Cardiac fibroblast (primary cell): ENCODE measurements at places on chromosomes 6 and 20.
A peak's percentile ranks its signal among the peaks of the same experiment; 100 is the strongest.

DNA sequence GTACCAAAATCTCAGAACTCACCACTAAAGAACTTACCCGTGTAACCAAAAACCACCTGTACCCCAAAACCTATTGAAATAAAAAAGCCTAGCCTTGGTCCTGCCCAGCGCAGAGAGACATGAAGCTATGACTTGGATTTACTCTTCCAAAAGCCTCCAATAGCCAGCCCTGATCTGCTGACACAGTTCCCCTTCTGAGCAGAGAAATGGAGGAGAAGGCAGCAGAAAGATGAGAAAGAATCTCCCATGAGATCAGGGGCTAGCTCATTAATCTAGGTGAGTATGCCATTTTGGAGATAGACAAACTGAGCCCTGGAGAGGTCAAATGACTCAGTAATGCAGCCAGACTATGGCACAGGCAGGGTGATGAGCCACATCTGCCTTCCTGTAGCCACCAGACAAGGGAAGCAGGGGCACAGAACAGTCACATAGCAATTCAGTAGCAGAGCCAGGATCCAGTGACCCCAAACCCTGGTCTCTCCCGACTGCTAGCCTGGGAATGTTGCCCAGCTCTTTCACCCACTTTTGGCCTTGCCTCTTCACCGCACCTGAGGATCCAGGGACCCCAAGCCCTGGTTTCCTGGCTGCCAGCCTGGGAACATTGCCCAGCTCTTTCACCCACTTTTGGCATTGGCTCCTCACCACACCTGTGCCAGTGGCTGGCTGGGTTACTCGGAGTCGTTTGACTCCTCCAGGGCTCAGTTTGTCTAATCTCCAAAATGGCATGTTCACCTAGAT, 7.2 kb upstream of the SDCBP2 start:
- DNase-seq: no peak

GRCh38 chr20:37406010-37406998, 60.4 kb downstream of the SRC start:
- peak; percentile 27 for DNase-seq

DNA sequence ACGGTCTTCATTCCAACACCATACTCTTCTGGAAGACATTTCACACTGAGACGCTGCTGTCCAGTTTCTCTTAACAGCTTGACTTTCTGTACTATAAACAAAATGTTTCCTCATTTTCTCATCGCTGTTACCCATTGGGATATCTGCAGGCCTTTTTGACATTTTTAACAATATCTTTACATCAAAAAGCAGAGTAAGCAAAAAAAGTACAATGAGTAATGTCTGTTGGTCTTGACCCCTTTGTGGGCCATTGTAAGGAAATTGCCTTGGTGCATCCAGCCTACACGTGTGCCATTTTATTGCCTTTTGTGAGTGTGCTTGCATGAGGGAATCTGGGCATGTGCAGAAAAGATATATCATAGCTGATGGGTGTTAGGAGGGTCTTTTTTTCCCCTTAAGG, 129.1 kb upstream of the MANEA start:
- no peak for DNase-seq

DNA sequence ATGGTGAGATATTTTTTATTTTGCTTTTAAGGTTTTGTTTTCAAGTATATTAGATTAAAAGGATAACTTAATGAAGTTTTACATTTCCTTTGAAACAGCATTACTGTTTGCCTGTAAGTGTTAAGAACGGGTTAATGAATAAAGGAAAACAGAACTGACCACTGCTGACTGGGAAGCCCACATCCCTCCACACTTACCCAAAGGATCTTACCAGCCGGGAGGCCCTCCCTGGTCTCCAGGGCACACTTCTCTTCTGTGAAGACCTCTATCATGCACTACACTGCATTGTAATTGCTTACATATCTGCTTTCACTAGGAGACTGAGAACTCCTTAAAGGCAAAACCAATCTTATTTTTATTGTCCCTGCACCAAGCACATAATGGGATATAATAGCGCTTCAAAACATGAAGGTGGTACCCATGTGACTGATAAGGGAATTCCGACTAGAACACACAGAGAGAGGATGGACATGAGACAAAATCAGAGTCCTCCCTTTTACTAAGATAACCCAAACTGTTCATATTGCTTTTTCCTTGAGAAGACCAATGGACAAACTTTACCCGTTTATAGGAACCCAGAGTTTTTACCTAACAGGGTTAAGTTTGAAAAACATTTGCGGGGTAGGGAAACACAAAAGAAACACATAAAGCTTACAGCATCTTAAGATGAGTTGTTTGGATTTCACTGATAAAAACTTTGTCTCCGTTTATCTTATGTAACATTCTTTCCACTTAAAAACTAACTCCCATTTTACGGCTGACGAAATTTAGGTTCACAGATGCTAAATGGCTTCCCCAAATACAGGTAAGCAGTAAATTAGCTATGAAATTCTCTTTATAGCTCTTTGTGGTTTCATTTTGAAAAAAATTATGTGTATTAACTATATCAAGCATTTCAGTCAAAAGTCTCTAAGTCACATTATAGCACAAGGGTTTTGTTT, 8.7 kb downstream of the EZR start:
- DNase-seq: no peak

GRCh38 chr20:63154395-63154794, 61.5 kb downstream of the YTHDF1 start:
- DNase-seq: no peak

- no peak for DNase-seq
Observed at GRCh38 chr6:151034825-151035781, 169.6 kb downstream of the MTHFD1L start.

DNA sequence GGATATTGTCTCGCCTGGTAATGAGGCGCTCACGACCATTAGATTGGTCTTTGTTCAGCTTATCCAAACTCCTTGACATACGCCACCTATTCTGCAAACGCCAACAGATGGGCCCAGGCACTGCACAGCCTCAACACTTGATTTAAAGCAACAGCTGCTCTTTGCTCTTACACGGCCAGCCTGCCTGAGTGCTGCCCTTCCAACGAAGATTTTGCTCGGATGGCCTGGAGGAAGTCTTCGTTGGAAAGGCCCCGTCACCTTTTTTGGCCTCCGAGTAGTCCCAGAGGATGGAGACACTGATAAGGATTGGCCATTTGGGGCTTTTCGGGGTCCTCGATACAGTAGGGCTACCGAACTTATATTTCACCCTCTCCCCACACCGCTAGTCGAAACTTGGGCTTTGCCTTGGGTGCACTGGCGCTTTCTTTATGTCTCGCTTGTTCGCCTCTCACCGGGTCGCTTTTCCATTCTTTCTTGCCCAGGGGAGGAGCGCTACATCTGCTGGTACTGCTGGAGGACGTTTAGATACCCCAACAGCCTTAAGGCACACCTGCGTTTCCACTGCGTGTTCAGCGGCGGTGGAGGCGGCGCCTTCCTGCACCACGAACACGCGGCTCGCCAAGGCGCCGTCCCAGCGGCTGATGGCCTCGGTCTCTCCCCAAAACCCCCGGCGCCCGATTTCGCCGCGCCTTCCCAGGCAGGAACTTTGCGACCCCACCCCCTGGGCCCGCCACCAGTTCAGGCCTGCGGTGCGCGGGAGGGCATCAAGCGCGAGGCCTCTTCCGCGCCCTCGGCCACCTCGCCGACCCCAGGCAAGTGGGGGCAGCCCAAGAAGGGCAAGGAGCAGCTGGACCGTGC, 6.1 kb downstream of the PRDM13 start:
- DNase-seq: no peak

DNA sequence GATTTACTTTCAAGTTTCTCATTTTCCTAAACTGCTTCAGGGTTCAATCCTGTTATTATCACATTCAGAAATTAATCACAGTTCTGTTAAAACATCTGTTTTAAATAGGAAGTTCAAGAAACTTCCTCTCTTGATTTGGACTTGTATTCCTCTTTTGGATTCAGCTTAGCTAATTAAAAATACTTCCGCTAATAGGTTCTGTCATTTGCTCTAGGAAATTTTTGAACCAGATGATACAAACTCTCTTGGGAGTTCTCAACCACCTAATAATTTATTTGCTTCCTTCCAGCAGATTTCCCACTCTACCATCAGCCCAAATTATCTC, 15.9 kb upstream of the TMEM30A start:
- DNase-seq: no peak

GRCh38 chr6:34570066-34570833, 14.1 kb upstream of the SPDEF start:
- no peak for DNase-seq

- DNase-seq: no peak
Observed at GRCh38 chr20:34084227-34084923, 27.7 kb downstream of the EIF2S2 start.

DNA sequence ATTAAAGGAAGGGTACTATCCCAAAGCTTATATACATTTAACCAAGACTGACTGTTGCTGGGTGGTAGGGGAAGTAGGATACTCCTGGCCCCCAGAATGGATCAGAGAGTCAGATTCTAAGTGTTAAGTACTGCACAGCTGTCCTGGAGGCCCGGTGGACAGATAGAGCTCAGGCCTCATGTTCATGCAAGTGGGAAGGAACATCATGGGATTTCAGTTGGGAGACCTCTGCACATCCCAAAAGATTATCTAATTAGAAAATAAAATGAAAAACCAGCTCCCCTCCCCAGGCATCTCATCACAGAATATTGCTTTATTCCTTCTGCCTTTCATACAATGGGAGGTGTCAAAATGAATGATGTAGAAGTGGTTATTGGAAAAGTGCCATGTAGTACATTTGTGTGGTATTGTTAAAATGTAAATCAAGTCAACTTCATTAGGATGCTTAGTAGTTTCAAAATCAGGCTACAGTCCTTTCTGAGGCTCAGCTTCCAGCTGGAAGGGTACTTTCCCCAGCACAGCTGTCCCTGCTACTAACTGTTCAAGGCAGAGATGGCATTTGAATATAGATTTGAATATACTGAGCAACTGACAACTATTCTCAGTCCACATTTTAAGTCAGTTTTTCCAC, 82.9 kb downstream of the SLC35B3 start:
- no peak for DNase-seq

- DNase-seq: no peak
Observed at GRCh38 chr20:46160661-46161060, 42.5 kb downstream of the CD40 start.

DNA sequence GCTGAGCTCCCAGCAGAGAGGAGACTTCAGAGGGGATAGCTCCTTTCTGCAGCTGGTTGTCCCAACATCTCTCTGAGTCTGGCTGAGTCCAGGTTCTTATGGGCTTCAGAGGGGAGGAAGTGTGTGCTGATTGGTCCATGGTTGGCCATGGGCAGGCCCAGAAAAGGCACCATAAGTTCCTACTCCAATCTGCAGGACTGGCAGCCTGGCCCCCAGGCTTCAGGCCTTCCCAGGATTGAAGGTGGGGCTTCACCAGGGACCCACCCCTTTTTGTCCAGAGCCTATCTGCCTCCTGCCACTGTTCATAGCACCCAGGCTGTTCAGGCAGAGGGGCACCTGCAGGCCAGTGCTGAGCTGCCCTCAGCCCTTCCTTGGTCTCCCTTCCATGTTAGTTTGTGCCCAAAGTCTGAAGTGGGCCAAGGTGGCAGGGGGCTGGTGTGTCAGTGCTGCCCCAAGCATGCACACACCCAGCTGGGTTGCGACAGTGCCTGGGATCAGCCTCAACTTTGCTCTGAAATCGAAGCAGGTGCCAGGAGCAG, 21.6 kb upstream of the TOP1 start:
- no peak for DNase-seq

GRCh38 chr6:80197474-80197873, 91.0 kb downstream of the BCKDHB start:
- peak; percentile 80 for DNase-seq

DNA sequence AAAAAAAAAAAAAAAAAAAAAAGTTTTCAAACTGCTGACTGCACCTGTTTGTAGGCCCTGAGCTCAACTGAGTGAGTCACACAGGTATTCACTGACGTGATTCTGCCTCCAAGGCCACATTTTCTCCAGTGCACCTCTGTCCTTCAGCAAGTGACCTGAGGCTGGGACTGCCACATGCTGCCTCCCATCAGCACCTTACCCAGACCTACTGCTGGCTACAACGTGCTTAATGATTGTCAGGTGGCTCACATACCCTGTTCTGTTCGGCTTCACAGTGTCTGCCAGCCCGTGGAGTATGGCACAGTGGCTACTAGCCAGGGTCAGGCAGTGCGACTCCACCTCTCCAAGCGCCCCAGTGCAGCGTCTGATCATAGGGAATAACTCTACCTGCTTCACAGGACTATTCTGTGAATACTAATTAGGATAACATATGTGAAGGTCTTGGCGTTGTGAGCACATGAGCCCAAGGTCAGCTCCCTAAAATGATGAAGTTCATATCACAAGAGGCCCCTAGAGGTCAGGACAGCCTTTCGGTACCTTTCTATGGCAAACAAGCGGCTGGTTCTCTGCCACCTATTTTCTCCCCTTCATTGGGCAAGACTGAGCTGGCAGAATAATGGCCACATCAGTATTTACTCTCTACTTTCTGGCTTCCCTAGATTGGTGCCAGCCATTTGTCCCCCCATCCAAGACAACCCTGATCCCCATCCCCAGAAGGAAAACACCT, 28.1 kb downstream of the RIPOR3 start:
- no peak for DNase-seq

DNA sequence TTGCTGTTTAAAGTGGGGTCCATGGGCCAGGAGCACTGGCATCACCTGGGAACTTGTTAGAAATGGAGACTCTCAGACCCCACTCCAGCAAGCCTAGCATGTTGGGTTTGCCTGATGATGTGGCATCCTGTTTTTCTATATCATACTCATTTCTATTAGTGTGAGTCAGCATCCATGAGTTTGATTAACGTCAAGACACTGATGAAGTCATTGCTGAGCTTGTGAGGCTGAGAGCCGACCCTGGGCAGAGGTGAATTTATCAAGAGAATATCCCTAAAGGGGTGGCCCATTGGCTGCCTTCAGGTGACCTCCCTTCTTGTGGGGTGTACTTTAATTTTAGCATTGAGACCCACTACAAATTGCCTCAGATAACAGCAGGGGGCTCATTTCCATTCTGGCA, 43.4 kb upstream of the RNF144B start:
- DNase-seq: peak; percentile 14
